GM12878 (cell line): ENCODE measurements at places on chromosomes 3 and 15. TPM values are rescaled to one million over a fixed set of nuclear protein-coding genes. Genes with fewer than 3 reads are reported as not detected.

RASL12 gene
- total RNA-seq, result 0.10 TPM in 1 of 2 replicates, not detected in the other

PRR20G gene
- total RNA-seq, result not detected in 2 replicates

SLC12A8 gene
- total RNA-seq, result 58.3 and 61.4 TPM in 2 replicates

GCSAM gene
- total RNA-seq, result 81.5 and 100 TPM in 2 replicates

DAZL gene
- 0.05 TPM in 1 of 2 replicates, not detected in the other for total RNA-seq

FBXO22 gene
- total RNA-seq, result 46.8 and 50.0 TPM in 2 replicates

ZBTB47 gene
- total RNA-seq, result 3.1 and 3.4 TPM in 2 replicates

HMG20A gene
- total RNA-seq, result 51.9 and 54.7 TPM in 2 replicates

TRIM59 gene
- total RNA-seq, result 27.2 and 29.6 TPM in 2 replicates

TRPC1 gene
- total RNA-seq, result 0.26 and 0.35 TPM in 2 replicates

CD86 gene
- 41.9 and 49.8 TPM in 2 replicates for total RNA-seq

GHRL gene
- total RNA-seq, result 1.4 and 2.2 TPM in 2 replicates

PAQR9 gene
- not detected in 2 replicates for total RNA-seq

TLR9 gene
- 4.8 and 6.9 TPM in 2 replicates for total RNA-seq

SLC28A2 gene
- not detected in 2 replicates for total RNA-seq

SNTN gene
- total RNA-seq, result not detected in 2 replicates

SAXO2 gene
- 1.5 and 2.3 TPM in 2 replicates for total RNA-seq

CKMT1A gene
- total RNA-seq, result 0.13 TPM in 1 of 2 replicates, not detected in the other

MED12L gene
- total RNA-seq, result 0.03 TPM in 2 replicates

SLC15A2 gene
- 2.0 and 5.7 TPM in 2 replicates for total RNA-seq

ABCF3 gene
- total RNA-seq, result 56.1 and 61.8 TPM in 2 replicates

SAMMSON gene
- total RNA-seq, result not detected in 2 replicates

FSIP1 gene
- 0.36 and 0.43 TPM in 2 replicates for total RNA-seq

RBPMS2 gene
- 0.31 and 0.66 TPM in 2 replicates for total RNA-seq

SLC22A14 gene
- total RNA-seq, result not detected in 2 replicates

CRTAP gene
- 38.4 and 43.6 TPM in 2 replicates for total RNA-seq

COLQ gene
- total RNA-seq, result 0.72 and 0.96 TPM in 2 replicates

SERINC4 gene
- total RNA-seq, result 0.13 and 0.15 TPM in 2 replicates

PCLAF gene
- 88.6 and 90.6 TPM in 2 replicates for total RNA-seq

SEMA3G gene
- total RNA-seq, result 0.27 TPM in 1 of 2 replicates, not detected in the other

CYP8B1 gene
- 0.08 and 0.24 TPM in 2 replicates for total RNA-seq

PHLDB2 gene
- total RNA-seq, result 0.64 and 0.90 TPM in 2 replicates

SLC12A1 gene
- total RNA-seq, result not detected in 2 replicates

TGM5 gene
- 4.4 and 5.6 TPM in 2 replicates for total RNA-seq

RTP3 gene
- total RNA-seq, result not detected in 2 replicates

STAC gene
- total RNA-seq, result not detected in 2 replicates

NAA50 gene
- 99.9 and 111 TPM in 2 replicates for total RNA-seq

DUOXA2 gene
- not detected in 2 replicates for total RNA-seq

GOLGA6C gene
- not detected in 2 replicates for total RNA-seq

C3orf20 gene
- total RNA-seq, result 1.6 and 2.0 TPM in 2 replicates

WDR93 gene
- not detected in 2 replicates for total RNA-seq

HIGD2B gene
- 0.24 TPM in 1 of 2 replicates, not detected in the other for total RNA-seq

LEKR1 gene
- total RNA-seq, result 1.1 and 1.2 TPM in 2 replicates

DUOX1 gene
- 0.08 and 0.26 TPM in 2 replicates for total RNA-seq

VILL gene
- 3.7 and 4.1 TPM in 2 replicates for total RNA-seq

FYTTD1 gene
- 64.6 and 71.3 TPM in 2 replicates for total RNA-seq

GOLGA8J gene
- not detected in 2 replicates for total RNA-seq

DUOX2 gene
- 0.05 and 0.16 TPM in 2 replicates for total RNA-seq

RBP2 gene
- not detected in 2 replicates for total RNA-seq

CHRFAM7A gene
- not detected in 2 replicates for total RNA-seq
